ENCODE measurements at places on chromosomes 7 and 10.

GRCh38 chr10:96082748-96083147 is 39.4 kb downstream of the CCNJ start:
- no peak for DNase-seq

DNA sequence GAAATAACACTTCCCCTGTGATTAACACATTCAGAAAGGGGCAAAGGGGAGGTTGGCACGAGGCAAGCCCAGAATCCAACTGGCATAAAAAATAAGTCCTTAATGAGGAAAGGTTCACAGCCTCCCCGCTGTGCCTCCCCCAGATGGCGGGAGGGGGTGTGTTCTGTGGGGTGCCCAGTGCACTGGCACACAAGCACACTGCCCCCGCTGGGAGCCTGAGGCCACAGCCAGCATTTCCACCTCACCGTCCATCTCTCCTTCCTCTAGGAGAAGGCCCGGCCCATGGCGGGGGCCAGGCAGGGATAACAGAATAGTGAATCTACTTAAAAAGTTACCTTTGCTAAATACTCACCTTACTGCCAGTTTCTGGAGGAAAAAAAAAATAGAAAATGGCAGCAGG is 43.2 kb downstream of the PRKAG2 start:
- DNase-seq = no peak

GRCh38 chr10:9825491-9826018 is 1192.1 kb upstream of the CELF2 start:
- no peak for DNase-seq

GRCh38 chr7:35650751-35651150 is 44.2 kb downstream of the HERPUD2 start:
- no peak for DNase-seq

- DNase-seq = no peak
Observed at GRCh38 chr10:67784474-67784873, 53.5 kb downstream of the DNAJC12 start.

GRCh38 chr10:4144817-4145216 is 359.8 kb upstream of the KLF6 start:
- DNase-seq = no peak

- no peak for DNase-seq
Observed at GRCh38 chr10:44990302-44990655, 10.4 kb upstream of the ZNF22 start.

- no peak for DNase-seq
Observed at GRCh38 chr10:79020015-79020491, 48.7 kb upstream of the ZMIZ1 start.

DNA sequence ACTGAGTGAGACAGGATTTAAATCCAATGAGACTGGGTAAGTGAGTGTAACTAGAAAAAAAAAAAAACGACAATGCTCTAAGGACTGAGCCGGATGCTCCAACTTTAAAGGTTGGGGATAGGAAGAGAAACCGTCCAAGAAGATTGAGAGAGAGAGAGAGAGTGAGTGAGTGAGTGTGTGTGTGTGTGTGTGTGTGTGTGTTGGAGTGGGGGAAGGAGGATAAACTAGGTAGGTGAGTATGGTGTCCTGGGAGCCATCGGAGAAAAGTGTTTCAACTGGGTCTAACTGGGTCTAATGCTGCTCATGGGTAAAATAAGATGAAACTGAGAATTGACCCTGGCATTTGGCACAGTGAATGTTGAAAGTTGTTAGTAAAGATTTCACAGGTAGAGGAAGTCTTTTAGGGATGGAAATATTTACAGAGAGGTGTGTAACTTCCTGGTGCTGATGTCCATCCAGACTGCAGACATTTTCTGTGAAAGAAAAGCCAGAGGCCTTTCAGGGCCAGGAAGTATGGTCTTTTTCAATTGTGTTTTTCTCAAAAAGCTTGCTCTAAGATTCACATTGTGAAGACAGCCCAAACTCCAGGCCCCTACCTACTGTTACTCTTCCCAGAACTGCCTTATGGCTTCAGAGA is 14.2 kb downstream of the ENTPD1 start:
- no peak for DNase-seq

DNA sequence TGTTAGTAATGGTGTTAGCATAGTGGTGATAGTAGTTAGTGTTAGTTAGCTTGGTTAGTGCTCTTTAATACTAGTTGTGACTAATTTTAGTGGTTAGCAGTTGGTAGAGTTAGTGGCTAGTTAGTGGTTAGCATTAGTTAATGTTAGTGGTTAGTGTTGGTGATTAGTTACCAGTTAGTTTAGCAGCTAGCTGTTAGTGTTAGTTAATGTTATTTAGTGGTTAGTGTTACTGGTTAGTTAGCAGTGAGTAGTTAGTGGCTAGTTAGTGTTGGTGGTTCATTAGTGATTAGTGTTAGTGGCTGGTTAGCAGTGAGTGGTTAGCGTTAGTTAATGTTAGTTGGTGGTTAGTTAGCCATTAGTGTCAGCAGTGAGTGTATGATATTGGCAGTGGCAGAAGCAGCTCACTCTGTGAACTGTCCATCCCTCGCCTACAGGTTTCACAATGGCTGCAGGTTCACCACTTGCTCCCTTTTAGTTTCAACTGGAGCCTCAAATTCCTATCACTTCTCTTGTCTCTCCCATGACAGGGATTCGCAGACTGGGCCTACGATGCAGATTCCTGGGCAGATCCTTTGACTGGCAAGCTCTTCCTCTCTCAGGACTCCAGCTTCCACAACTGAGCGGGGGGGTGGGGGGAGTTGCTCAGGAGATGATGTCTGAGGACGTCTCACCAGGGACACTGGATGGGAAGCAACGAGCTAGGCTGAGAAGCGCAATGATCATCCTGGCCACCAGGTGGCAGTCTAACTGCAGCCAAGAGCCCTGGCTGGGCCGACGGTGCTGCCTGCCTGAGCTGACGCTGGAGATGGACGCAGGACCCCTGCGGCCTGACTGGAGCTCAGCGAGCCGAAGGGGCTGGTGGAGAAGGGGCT is 19.5 kb downstream of the GHRHR start:
- DNase-seq = peak; percentile 66

- DNase-seq = no peak
Observed at GRCh38 chr7:47392241-47392759, 189.6 kb downstream of the TNS3 start.

- no peak for DNase-seq
Observed at GRCh38 chr10:91653219-91653870, 20.5 kb upstream of the PPP1R3C start.

DNA sequence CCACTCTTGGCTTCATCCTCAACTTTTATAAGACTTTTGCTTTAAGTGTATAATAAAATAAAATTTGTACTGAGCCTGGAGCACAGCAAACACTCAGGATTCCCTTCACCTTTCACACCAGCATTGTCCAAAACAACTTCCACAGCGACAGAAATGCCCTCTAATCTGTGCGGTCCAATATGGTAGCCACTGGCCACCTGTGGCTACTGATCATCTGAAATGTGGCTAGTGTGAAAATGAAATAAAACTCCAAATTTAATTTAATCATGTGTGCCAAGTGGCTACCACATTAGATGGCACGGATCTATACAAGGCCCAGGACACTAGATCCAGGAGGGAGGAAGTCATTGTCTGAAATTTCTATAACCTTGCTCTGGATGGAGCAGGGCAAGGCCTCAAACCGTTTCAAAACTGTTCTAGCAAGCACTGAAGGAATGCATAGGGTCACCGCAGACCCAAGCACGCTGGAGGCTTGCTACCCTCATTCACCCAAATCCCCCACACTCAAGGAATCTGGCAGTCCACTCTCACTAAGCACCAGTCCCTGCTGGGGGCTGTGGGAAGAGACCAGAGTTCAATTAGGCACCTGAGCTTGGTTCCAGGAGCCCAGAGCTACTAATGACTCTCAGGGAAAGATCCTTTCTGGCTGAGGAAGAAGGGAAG is 6.3 kb upstream of the MYO1G start:
- peak; percentile 19 for DNase-seq

- no peak for DNase-seq
Observed at GRCh38 chr10:103820101-103821062, 35.0 kb downstream of the SH3PXD2A start.

- no peak for DNase-seq
Observed at GRCh38 chr7:151406051-151406875, 3.6 kb downstream of the WDR86 start.

DNA sequence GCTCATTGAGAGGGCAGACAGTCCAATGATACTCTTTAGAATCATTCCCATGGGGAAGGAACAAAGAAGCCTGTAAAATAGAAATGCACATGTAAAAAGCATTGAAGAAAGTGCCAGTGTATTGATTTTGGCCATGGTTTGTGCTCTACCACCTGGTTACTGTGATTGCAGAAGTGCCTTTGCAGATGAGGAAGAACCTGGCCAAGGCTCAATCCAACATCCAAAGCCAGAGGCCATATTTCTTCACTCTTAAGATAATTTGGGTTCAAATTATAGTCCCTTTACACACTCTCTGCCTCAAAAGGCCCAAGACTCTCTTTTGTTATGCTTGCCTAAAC is 122.1 kb downstream of the EGFR start:
- no peak for DNase-seq

DNA sequence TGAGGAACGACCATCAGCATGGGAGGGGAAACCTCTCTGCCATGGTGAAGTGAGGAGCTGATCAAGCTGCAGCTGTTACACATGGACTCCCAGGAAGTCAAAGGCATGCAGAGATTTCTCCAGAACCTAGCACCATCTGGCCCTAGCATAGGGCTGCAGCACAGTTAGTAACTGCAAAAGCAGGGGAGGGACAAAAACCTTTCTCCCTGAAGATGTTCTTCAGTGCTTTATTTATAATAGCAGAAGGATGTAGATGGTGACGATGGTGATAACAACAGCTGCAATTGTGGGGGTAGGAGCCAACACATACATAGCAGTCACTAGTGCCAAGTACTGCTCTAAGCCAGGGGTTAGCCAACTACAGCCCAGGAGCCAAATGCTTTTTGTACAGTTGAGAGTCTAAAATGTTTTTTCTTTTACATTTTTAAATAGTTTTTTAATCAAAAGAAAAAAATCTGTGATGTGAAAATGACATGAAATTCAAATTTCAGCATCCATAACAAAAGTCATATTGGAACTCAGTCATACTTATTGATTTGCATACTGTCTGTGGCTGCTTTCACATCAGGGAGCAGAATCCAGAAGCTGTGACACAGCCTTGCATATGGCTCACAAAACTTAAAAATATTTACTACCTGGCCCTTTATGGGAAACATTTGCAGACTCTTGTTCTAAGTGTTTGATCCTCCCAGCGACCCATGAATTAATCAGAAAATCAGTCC is 299.5 kb downstream of the ELMO1 start:
- no peak for DNase-seq

DNA sequence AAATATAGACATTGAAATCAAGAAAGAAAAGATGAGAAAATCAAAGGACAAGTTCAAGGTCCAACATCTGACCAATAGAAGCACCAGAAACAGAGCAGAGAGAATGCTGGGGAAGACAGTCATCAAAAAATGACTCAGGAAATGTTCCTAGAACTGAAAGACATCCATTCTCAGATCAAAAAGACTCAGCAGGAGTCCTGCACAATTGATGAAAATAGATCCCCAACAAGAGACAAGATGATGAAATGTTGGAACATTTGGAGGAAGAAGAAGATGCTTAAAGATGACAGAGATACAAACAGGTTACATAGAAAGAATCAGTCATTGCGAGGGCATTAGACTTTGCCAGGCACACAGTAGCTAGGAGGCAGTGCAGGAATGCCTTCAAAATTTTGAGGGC is 30.0 kb upstream of the EIF5AL1 start:
- DNase-seq = no peak

GRCh38 chr10:105037022-105037421 is 395.9 kb downstream of the SORCS3 start:
- no peak for DNase-seq

GRCh38 chr10:83076443-83076842 is 1062.9 kb upstream of the GHITM start:
- DNase-seq = no peak

DNA sequence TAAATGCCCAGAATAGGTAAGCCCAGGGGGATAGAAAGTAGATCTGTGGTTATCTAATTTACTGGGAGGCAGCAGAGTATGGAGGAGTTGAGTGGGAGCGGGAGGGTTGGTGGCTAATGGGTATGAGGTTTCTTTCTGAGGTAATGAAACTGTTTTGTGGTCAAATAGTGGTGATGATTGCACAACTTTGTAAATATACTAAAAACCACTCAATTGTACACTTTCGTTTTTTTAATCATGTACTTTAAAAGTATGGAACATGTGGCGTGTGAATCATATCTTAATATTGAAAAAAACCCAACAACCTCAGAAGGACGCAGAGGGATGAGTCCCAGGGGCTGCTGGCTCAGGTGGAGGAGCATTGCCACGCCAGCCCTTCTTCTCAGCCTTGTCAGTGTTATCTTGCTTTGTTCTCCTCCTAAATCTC is 118.1 kb downstream of the WDR11 start:
- DNase-seq = no peak

DNA sequence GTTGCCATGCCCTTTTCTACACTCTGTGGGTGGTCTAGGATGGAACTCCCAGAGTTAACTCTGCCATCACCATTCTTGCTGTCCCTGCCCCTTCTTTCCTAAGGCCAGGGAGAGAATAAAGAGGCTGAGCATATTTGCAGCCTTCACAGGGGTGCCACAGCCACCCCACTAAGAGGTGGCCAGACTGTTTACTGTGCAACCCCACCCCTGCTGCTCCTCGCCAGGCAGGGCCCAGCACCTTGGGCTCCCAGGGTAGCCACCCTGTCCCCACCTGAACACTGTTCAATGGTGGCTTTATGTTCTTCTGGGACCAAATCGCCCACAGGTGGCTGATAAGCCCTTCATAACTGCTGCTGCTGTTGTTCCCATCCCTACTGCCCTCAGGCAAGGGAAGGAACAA is 198.9 kb downstream of the SNX13 start:
- DNase-seq = no peak

- DNase-seq = peak; percentile 82
Observed at GRCh38 chr7:1028044-1028770, 16.1 kb upstream of the GPR146 start.

- no peak for DNase-seq
Observed at GRCh38 chr10:133237588-133238465, at the start of gene VENTX. VENTX (plus strand) TSS chr10:133237855; CDS start chr10:133237915, 60 bp downstream.

DNA sequence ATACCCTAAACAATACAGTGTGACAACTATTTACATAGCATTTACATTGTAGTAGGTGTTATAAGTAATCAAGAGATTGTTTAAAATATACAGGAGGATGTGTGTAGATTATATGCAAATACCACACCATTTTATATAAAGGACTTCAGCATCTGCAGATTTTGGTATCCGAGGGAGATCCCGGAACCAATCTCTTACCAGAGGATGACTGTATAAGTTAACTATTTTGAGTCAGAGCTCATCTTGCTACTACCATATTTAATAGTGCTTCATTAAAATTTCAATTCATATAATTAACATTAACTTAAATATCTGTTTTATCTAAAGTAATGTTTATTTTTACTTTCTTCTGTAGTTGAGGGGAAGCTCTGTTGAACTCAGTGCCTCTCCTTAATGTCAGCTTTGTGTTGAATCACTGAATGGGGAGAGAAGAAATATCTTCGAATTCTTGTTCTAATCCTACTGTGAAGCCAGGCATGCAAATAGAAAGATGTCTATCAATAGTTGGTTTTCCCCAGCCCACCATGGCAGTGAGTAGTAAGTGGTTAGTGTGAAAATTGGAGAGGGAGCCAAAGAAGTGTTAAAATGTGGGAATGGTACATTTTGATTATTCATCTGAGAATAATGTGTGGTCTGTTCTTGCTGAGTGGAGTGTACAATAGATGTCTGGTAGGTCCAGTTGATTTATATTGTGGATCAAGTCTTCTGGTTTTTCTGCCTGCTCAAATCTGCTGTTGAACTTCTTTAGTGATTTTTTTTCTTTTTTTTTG is 90.1 kb upstream of the CYP26C1 start:
- DNase-seq = no peak

All from CD4-positive, alpha-beta memory T cell (primary cell).